ENCODE measurements at places on chromosomes 16 and 17.

DNA sequence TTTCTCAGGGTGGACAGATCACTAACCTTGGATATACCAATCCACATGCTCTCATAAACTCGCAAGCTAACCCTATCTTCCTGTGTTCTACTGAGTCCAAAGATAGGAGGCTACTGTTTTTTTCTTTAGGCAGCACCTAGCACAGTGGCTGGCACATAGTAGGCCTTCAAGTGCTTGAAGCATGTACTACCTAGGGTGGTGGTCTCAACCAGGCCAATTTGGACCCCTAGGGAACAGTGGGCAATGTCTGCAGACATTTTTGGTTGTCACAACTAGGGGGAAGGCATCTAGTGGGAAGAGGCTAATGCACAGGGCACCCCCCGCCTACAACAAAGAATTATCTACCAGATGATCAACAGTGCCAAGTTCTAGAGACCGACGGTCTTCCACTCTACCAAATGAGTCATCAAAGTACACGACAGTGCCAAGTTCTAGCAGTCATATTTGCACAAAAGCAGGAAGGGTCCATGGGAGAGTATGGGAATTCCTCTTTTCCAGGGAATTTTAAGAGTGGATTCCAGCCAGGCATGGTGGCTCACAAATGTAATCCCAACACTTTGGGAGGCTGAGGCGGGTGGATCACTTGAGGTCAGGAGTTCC, 390.3 kb downstream of the SLC39A11 start:
- no peak for DNase-seq

DNA sequence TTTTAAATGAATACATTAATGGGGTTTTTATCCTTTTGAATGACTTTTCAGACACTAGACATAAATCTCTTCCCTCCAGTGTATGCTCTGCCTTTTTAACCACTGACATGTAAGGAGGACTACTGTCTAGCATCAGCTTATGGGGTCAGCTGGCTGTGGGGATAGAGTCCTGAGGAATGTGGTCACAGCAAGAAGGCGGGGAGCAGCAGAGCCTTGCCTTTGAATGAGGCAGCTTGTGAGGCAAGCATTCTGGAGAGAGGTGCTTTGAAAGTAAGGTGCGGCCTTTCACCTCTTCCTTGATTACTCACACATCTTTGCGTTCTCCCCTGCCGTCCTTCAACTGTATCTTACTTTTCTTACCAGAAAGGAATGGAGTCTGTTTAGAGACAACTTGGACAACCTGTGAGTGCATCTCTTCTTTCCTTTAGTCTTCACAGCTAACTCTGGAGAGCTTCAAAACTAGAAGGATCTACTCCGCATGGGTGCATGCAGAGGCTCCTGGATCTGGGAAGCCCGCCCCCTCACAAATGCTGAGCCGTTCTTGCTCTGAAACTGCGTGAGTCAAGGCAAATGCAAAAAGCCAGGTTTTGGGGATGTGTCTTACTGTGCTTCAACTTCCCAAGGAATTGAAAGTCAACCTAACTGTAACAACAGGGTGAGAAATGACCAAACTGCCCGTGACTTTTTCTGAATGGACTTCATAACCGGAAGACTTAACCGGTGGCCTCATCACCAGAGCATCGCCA, 49.9 kb downstream of the ADCY7 start:
- no peak for DNase-seq

- DNase-seq: no peak
These were observed 30.3 kb downstream of the ARHGAP23 start for GRCh38 chr17:38458521-38458920.

DNA sequence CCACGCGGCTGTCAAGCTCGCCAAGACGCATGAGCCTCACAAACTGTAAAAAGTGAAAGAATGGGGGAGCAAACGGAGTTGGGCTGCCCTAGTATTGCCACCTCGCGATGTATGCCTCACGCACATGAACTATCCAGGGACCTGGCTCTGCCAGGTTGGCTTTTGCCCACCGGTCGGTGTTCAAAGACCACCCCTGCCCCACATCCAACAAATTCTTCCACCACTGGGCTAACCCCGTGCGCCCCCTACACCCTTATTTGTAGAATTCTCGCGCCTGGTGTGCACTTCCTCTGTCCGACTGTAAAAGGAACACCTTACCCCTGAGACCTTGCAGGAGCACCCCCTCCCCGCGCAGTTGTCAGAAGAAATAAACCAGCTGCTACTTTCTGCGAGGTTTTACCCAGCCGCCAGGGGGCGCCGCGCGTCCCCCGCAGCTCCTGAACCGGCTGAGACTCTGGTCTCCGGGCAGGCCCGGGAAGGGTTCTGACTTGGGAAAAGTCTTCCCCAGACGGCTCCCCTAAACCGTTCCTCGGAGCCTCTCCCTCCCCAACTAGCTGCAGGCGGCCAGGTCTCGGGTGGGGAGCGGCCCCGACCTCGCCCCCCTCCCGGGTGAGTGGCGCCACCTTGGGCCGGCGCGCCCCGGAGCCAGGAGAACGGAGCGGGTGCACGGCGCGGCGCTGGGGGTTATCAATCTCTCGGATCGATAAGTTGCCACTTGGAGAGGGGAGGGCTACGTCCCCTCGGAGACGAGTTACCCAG, 1.7 kb upstream of the ZNF423 start:
- no peak for DNase-seq

GRCh38 chr16:85319208-85319983, 207.1 kb upstream of the CIBAR2 start:
- no peak for DNase-seq

DNA sequence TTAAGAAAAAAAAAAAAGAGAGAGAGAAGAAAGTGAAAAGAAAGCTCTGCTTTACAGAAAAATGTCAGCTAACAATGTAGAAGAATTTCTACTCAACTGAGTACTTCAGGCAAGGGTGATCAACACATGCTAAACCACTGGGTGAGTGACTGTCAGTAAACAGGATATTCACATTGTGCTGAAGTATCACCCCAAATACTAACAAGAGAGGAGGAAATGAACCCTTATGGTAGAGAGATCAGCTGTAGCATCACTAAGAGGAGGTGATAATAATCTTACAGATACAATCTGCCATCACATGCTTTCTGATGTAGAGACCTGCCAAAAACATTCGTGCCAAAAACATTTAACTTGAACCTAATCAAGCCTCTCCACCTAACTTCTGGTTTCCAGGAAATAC, 30.7 kb upstream of the ICAM2 start:
- no peak for DNase-seq

DNA sequence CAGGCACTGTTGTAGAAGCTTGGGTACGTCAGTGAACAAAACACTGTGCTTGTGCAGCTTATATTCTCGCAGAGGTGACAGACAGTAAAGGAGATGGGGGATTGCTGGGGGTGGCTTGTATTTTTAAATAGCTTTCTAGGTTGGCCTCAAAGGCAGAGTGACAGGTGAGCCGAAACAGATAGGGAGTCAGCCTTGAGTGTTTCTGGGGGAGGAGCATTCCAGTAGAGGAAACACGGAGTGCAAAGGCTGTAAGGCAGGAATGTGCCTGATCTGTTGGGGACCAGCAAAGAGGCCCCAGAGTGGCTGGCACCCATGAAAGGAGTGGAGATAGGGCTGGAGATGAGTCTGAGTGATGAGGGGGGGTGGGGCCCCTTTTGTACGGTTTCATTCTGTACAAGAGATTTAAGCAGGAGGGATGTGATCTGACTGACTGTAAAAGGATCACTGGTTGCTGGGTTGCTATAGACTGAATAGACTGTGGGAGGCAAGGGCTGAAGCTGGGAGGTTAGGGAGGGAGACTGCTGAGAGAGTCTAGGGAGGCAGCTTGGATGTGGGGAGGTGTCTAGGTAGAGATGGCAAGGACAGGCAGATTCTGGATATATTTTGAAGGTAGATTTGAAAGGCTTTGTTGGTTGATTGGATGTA, 15.2 kb downstream of the NUP93 start:
- DNase-seq: no peak

DNA sequence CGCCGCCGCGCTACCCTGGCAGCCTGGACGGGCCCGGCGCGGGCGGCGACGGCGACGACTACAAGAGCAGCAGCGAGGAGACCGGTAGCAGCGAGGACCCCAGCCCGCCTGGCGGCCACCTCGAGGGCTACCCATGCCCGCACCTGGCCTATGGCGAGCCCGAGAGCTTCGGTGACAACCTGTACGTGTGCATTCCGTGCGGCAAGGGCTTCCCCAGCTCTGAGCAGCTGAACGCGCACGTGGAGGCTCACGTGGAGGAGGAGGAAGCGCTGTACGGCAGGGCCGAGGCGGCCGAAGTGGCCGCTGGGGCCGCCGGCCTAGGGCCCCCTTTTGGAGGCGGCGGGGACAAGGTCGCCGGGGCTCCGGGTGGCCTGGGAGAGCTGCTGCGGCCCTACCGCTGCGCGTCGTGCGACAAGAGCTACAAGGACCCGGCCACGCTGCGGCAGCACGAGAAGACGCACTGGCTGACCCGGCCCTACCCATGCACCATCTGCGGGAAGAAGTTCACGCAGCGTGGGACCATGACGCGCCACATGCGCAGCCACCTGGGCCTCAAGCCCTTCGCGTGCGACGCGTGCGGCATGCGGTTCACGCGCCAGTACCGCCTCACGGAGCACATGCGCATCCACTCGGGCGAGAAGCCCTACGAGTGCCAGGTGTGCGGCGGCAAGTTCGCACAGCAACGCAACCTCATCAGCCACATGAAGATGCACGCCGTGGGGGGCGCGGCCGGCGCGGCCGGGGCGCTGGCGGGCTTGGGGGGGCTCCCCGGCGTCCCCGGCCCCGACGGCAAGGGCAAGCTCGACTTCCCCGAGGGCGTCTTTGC, 3.1 kb downstream of the HIC1 start:
- no peak for DNase-seq

DNA sequence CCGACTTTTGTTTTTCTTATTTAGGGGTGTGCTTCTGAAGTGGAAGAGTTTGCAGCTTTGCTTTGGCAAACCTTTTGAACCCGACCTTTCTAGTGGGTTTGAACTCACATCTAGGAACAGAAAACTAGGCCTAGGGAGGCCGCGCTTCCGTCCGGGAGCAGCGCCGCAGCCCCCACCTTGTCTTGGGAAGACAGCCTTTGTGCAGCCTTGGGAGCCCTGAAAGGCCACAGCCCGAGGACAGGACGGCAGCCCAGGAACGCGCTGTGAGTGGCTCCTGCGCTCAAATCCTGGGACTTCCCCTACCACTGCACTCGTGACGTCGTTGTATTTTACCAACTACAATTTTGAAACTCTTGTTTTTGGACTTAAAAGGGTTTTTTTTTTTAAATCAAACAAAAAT, 53.7 kb upstream of the ZNF267 start:
- no peak for DNase-seq

DNA sequence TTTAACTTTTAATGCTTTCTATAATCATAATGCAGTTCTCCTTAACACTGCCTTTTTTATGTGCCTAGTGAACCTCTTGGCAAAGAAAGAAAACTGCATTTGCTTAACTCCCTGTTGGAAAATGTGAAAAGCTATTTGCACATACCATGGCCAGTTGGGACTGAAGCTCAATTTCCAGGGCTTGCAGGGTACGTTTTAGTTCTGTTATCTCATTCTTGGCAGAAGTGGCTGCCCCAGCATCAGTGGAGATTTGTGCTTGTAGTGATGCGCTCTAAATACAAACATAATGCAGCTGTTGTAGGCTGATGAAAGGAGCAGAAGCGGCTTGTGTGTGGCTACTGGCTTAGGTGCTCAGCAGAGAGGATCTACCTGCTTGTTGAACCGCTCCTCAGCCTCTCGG, 3.7 kb downstream of the KRT24 start:
- DNase-seq: no peak

DNA sequence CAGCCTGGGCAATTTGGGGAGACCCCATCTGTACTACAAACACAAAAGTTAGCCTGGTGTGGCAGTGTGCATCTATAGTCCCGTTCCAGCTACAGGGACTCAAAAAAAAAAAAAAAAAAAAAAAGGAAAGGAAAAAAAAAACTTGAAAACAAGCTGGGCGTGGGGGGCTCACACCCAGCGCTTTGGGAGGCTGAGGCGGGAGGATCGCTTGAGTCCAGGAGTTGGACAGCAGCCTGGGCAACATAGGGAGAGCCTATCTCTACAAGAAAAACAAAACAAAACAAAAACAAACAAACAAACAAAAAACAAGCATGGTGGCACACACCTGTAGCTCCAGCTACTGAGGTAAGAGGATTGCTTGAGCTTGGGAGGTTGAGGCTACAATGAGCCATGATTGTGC, 12.9 kb upstream of the CCL17 start:
- no peak for DNase-seq

- DNase-seq: peak; percentile 41
These were observed 424.5 kb upstream of the CDH11 start for GRCh38 chr16:65546353-65546791.

DNA sequence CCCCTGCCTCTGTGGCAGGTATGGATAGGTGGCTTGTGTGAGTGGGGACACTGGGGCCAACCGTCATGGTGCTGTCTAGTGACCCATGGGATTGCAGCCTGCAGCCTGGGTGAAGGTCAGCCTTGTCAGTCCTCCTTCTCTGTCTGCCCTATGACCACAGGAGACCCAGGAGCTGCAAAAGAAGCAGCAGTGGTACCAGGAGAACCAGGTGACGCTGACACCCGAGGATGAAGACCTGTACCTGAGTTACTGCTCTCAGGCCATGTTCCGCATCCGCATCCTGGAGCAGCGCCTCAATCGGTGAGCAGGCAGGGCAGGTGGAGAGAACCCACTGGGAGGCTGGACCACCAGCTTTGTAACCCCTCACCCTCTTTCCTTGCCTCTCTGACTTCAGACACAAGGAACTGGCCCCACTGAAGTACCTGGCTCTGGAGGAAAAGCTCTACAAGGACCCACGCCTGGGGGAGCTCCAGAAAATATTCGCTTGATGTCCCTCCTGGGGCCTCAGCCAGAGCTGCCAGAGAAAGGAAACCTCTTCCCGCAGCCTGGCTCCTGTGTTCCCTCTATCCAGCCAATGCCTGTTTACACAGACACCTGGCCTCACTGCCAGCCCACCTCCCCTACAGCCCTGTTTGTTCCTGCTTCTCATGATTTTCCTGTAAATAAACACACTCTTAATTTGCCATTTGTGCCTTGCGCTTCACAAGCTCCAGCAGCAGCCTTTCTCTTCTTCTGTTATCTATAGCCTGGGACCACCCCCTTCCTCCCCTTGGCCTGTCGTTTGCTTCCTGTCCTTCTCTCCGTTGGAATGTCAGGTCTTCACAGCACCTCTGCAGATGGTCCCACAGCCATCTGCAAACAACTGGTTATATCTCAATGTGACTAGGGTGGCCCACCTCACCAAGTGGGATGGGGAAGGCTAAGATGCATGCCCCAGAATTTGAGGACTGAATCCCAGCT, 4.5 kb upstream of the KATNB1 start:
- DNase-seq: no peak

DNA sequence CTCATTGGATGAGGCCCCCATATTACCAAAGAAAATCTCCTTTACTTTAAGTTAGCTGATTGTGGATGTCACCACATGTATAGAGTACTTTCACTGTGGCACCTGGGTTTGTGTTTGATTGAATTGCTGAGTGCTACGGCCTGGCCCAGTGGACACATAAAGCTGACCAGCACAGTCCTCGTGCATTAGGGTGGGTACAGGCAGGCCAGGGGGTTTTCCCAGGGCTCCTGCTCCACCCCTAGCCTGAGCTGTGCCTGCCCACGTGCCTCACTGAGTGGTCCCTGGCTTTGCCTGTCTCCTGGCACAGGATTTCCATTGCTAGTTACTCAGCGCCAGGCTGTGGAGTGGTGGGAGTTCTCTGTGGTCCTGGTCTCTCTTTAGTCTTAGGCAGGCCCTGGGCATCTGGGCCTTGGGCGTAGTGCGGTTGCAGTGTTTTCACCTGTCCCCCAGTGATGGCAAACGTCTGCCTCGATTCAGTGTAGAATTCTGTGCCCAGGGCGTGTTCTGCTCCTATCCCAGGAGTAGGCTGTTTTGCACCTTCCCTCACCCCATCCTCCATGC, 86.0 kb downstream of the RPTOR start:
- no peak for DNase-seq

- DNase-seq: no peak
These were observed 573.9 kb downstream of the KCNJ18 start for GRCh38 chr17:22266231-22266630.

GRCh38 chr17:46108550-46109110, 84.6 kb downstream of the KANSL1 start:
- DNase-seq: no peak

Measured in right renal cortex interstitium (tissue), 3 donors.